ENCODE measurements at places on chromosomes 1 and 21.
A peak's percentile ranks its signal among the peaks of the same experiment; 100 is the strongest.

GRCh38 chr1:7469255-7469938 lies 301.7 kb upstream of the VAMP3 start:
- H3K27ac ChIP-seq = no peak overlapping the region
- peaks cover 11% of the 10 kb centered on the region for H3K27me3 ChIP-seq
- H3K4me1 ChIP-seq = peaks cover 27% of the 10 kb centered on the region
- no peaks in the 10 kb centered on the region for H3K36me3 ChIP-seq
- no peak overlapping the region for H3K4me3 ChIP-seq

DNA sequence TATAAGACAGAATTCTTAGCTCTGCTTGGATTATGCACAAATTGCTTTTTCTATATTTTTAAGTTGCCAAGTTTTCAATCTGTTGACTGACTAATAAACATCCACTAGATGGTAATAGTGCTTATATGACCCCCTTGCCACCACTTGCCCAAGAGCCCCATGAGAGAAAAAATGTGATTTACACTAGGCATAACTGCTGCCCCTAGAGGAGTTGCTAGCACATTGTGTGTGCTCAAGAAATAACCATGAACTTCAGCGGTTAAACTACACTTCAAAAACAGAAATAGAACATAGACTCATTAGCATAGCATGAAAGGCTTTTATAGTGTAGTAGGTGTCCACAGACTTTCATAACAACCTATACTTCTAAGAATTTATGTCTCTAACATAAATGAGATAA lies 61.4 kb downstream of the BRINP3 start:
- H3K27ac ChIP-seq = no peak overlapping the region
- H3K27me3 ChIP-seq = no peaks in the 10 kb centered on the region
- no peaks in the 10 kb centered on the region for H3K4me1 ChIP-seq
- DNase-seq = no peak
- H3K4me3 ChIP-seq = no peak overlapping the region

GRCh38 chr1:167373986-167374385 lies 144.3 kb downstream of the CD247 start:
- H3K27ac ChIP-seq = peak overlapping the region; percentile 84
- no peak overlapping the region for H3K4me3 ChIP-seq
- no peak for DNase-seq
- no peaks in the 10 kb centered on the region for H3K27me3 ChIP-seq
- peaks cover 51% of the 10 kb centered on the region for H3K36me3 ChIP-seq

DNA sequence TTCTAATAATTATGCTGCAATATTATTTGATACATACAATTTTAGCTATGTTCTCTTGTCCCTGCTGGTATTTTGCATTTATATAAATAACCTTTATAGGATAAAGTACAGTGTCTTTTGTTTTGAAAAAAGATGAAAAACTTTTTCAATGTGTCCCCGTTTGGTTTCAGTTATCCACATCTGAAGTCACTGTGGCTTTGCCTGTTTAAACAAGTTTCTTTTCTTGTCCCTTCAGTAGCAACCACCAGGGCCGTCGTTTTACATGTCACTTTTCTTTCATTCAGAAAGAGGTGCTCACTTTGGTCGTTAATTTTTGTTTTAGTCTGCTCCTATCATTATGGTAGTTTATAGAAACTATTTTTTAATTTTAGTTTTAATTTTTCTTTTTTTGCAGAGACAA lies 41.4 kb downstream of the RABGAP1L start:
- no peak overlapping the region for H3K4me3 ChIP-seq
- H3K27me3 ChIP-seq = peaks cover 2% of the 10 kb centered on the region
- no peaks in the 10 kb centered on the region for H3K4me1 ChIP-seq

- H3K4me3 ChIP-seq = no peak overlapping the region
- H3K36me3 ChIP-seq = peaks cover 43% of the 10 kb centered on the region
- H3K27me3 ChIP-seq = no peaks in the 10 kb centered on the region
- H3K4me1 ChIP-seq = peaks cover 8% of the 10 kb centered on the region
- peak overlapping the region; percentile 43 for H3K27ac ChIP-seq
Measured at GRCh38 chr1:35600593-35600992, 27.5 kb downstream of the TFAP2E start.

GRCh38 chr1:77532641-77533040 lies 149.8 kb downstream of the ZZZ3 start:
- DNase-seq = no peak
- peaks cover 9% of the 10 kb centered on the region for H3K4me1 ChIP-seq
- H3K27ac ChIP-seq = no peak overlapping the region
- no peak overlapping the region for H3K4me3 ChIP-seq
- H3K36me3 ChIP-seq = no peaks in the 10 kb centered on the region

GRCh38 chr1:167145965-167146364 lies 52.1 kb downstream of the STYXL2 start:
- no peak for DNase-seq
- H3K4me1 ChIP-seq = peaks cover 12% of the 10 kb centered on the region
- H3K4me3 ChIP-seq = no peak overlapping the region
- H3K27ac ChIP-seq = no peak overlapping the region
- H3K27me3 ChIP-seq = no peaks in the 10 kb centered on the region

GRCh38 chr1:112695276-112695675 lies 11.7 kb downstream of the RHOC start:
- peaks cover 25% of the 10 kb centered on the region for H3K4me1 ChIP-seq
- no peak for DNase-seq
- H3K27me3 ChIP-seq = peaks cover 4% of the 10 kb centered on the region
- H3K4me3 ChIP-seq = no peak overlapping the region
- peak overlapping the region; percentile 39 for H3K27ac ChIP-seq

GRCh38 chr1:228046421-228047182 lies 35.9 kb upstream of the ARF1 start:
- DNase-seq = no peak
- H3K27ac ChIP-seq = no peak overlapping the region
- peaks cover 17% of the 10 kb centered on the region for H3K27me3 ChIP-seq
- peaks cover 8% of the 10 kb centered on the region for H3K4me1 ChIP-seq

GRCh38 chr1:58739856-58740466 lies 40.1 kb upstream of the MYSM1 start:
- peaks cover 7% of the 10 kb centered on the region for H3K27me3 ChIP-seq
- no peaks in the 10 kb centered on the region for H3K36me3 ChIP-seq
- peaks cover 25% of the 10 kb centered on the region for H3K4me1 ChIP-seq
- no peak overlapping the region for H3K27ac ChIP-seq

DNA sequence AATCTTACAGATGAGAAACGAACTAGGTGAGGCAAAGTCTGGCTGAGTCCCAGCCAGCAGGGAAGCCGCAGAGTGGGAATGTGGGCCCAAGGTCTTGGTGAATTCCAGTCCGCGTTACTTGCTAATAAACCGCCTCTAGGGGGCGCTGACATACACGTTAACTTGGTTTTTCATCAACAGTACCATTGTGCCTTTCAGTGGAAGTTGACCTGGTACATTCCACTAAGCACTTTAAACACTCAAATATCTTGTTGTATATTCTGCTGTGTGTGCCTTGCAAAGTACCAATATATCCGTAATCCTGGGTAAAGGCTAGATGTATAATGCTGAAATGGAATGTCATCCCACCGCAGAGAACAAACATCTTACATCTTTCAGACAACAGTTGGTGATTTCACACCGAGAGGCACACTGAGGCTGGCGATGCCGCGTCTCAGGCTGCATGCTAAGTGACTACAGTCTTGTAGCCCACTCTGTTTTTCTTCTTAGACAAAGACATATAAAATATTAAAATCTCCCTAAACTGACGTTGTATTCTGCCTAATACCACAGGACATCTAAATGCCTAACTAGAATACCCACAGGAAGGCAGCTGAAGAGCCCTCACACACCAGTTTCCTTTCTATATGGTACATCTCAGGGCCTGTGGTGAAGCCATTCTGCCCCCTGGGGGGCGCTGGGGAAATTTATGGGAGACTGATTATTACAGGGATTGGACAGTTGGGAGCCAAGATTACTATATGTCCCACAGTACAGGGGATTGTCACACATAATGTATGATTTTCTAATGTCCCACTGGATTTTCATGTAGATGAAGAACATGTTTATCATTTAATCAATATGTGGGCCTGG lies 49.2 kb upstream of the C1orf198 start:
- H3K27me3 ChIP-seq = no peaks in the 10 kb centered on the region
- H3K27ac ChIP-seq = no peak overlapping the region
- peak; percentile 76 for DNase-seq
- peaks cover 21% of the 10 kb centered on the region for H3K36me3 ChIP-seq

GRCh38 chr1:100321100-100321493 lies 31.2 kb upstream of the CDC14A start:
- H3K4me3 ChIP-seq = no peak overlapping the region
- H3K27me3 ChIP-seq = no peaks in the 10 kb centered on the region
- peaks cover 14% of the 10 kb centered on the region for H3K4me1 ChIP-seq
- H3K36me3 ChIP-seq = peaks cover 4% of the 10 kb centered on the region
- peak overlapping the region; percentile 36 for H3K27ac ChIP-seq

DNA sequence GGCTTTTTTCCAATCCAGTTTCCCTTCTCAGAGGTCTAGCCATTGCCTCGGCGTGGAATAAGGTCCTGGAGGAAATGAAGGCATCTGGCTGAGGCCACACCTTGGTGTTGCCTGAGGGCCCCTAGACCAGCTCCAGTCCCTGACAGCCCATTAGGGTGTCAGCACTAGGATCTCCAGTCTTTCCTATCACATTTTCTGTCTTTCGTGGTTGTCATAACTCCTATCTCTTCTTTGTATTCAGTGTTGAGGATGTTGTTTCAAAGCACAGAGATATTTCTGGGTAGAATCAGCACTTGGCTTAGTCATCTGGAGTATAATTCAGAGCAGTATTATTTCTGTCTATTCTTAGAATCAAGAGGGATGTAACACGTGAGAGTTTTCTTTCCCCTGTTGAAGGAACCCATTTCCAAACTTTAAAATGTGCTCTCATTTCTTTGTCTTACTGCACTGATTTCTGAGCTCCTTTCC lies 844.3 kb downstream of the KCNT2 start:
- H3K27ac ChIP-seq = no peak overlapping the region
- H3K4me1 ChIP-seq = no peaks in the 10 kb centered on the region
- H3K4me3 ChIP-seq = no peak overlapping the region
- H3K27me3 ChIP-seq = peaks cover 2% of the 10 kb centered on the region
- DNase-seq = no peak

DNA sequence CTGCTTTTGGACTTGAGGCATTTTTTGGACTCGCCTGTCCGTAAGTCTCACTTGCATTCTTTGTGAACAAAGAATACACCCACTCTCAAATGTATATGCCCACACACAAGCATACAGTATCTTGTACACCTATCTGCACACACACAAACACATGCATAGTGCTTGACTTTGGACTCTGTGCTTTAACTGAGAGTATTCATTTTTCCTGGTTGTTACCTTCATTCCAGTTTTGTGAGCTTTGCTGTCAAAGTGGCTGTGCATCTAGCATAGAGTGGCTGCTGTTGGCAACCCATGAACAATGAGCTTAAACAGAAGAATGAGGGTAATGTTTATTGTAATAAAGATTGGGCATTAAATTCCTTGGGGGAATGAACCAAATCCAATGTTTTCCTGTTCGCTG lies 199.0 kb downstream of the PDE4B start:
- H3K27me3 ChIP-seq = peaks cover 12% of the 10 kb centered on the region
- H3K4me3 ChIP-seq = no peak overlapping the region
- no peak for DNase-seq
- H3K36me3 ChIP-seq = no peaks in the 10 kb centered on the region

GRCh38 chr1:30137001-30137400 lies 586.4 kb downstream of the MATN1 start:
- H3K36me3 ChIP-seq = no peaks in the 10 kb centered on the region
- no peak for DNase-seq
- H3K27me3 ChIP-seq = peaks cover 13% of the 10 kb centered on the region
- H3K27ac ChIP-seq = no peak overlapping the region
- H3K4me3 ChIP-seq = no peak overlapping the region

DNA sequence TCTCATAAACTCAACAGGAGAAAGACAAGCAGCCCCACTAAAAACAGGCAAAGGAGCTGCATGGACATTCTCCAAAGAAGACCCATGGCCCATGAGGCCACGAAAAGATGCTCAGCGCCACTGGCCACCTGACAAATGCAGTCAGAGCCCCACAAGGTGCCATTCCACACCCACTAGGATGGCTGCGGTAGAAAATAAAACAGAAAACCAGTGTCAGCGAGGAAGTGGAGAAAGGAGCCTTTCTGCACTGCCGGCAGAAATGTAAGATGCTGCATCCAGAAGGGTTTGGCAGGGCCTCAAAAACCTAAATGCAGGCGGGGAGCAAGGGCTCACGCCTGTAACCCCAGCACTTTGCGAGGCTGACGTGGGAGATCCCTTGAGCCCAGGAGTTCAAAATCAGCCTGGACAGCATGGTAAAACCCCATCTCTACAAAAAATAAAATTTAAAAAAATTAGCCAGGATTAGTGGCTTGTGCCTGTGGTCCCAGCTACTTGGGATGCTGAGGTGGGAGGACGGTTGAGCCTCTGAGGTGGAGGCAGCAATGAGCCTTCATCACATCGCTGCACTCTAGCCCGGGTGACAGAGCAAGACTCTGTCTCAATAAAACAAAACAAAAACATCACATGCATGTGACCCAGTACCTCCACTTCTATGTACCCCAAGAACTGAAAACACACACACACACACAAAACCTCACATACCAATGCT lies 4.2 kb downstream of the WNT9A start:
- peak overlapping the region; percentile 48 for H3K27ac ChIP-seq
- H3K36me3 ChIP-seq = no peaks in the 10 kb centered on the region
- H3K4me3 ChIP-seq = no peak overlapping the region
- H3K27me3 ChIP-seq = peaks cover 25% of the 10 kb centered on the region
- peaks cover 51% of the 10 kb centered on the region for H3K4me1 ChIP-seq

GRCh38 chr1:244960904-244961303 lies 96.6 kb upstream of the HNRNPU start:
- H3K4me3 ChIP-seq = no peak overlapping the region
- no peak for DNase-seq
- H3K27me3 ChIP-seq = no peaks in the 10 kb centered on the region
- H3K27ac ChIP-seq = peak overlapping the region; percentile 2
- H3K36me3 ChIP-seq = no peaks in the 10 kb centered on the region
- H3K4me1 ChIP-seq = peaks cover 23% of the 10 kb centered on the region

DNA sequence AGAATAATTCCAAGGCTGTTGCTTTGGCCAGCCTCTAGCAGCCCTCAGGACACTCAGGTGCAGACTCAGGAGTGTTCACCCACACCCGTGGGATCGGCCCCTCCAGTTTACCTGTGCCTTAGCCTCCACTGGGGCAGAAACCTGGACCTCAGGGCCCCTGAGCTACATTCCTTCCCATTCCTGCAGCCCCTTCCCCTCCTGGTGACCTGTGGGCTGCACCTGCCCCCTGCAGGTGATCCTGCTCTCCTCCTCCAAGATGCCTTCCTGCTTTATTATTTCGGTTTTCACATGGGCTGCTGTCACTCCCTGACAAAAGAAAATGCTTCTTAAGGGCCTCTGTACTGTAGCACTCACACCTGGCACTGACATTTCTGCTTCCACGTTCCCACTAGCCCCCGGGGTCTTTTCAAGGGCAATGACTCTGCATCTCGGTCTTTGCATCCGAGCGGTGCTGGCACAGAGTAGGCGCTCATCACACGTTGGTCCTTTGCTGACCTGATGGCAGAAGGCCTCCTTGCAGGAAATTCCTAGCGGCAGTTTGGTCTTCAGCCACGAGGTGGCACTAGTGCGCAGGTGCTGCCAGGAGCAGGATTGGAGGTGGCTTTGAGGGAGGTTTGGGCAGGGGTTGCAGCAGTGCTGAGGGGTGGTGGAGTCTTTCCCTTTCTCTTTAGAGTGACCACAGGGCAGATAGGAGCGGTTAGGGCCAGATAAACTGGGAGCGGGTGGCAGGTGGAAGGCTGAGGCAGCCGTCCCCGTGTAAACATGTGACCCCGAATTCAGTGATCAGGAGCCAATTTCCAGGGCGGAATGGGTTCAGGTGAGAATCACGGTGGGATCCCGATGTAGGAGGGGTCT lies 25.3 kb upstream of the ETV3 start:
- H3K27me3 ChIP-seq = peaks cover 7% of the 10 kb centered on the region
- H3K27ac ChIP-seq = no peak overlapping the region
- H3K4me1 ChIP-seq = peaks cover 31% of the 10 kb centered on the region
- peak; percentile 90 for DNase-seq

- H3K36me3 ChIP-seq = no peaks in the 10 kb centered on the region
- no peaks in the 10 kb centered on the region for H3K27me3 ChIP-seq
- H3K4me1 ChIP-seq = no peaks in the 10 kb centered on the region
Measured at GRCh38 chr1:63268876-63269275, 53.5 kb upstream of the FOXD3 start.

Data from nephron progenitor cell (in vitro differentiated cells).